Thymus (tissue), 14 donors: ENCODE measurements at places on chromosomes 13 and 19. TPM values are rescaled to one million over a fixed set of nuclear protein-coding genes. Genes with fewer than 3 reads are reported as not detected.

The IRF3 gene
- 83.6 TPM for total RNA-seq

The PPM1N gene
- total RNA-seq, result 4.8 TPM

The COG3 gene
- 24.1 TPM for total RNA-seq

The ZNF98 gene
- 0.24 TPM for total RNA-seq

The LGI4 gene
- 0.52 TPM for total RNA-seq

The PGLYRP1 gene
- total RNA-seq, result 4.3 TPM

The SLC10A2 gene
- total RNA-seq, result under 0.01 TPM

The RASGRP4 gene
- total RNA-seq, result 1.1 TPM

The ZNF226 gene
- 23.9 TPM for total RNA-seq

The FOSB gene
- 6.1 TPM for total RNA-seq

The RPS19 gene
- total RNA-seq, result 3,743 TPM

The VSTM1 gene
- 1.1 TPM for total RNA-seq

The SIGLEC11 gene
- total RNA-seq, result 0.14 TPM

GRCh38 chr13:22561581-22561980 lies 619.2 kb upstream of the SGCG start:
- no peak for DNase-seq

DNA sequence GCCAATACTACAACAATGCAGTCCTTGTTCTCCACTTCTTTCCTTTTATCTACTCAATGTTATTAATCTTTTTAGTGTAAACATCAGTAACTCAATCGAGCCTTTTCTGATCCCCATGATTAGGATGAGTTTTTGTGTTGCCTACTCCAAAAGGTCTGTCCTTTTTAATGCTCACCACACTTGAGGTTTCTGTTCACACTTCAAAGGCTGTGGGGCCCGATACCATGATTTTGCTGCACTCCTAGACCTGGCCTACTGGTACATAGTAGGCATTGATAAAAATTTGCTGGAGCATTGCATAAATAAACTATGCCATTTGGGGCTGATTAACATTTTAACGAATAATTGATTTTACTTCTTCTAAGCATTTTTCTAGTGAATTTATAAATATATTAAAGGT lies 125.4 kb upstream of the KLF12 start:
- no peak for DNase-seq

DNA sequence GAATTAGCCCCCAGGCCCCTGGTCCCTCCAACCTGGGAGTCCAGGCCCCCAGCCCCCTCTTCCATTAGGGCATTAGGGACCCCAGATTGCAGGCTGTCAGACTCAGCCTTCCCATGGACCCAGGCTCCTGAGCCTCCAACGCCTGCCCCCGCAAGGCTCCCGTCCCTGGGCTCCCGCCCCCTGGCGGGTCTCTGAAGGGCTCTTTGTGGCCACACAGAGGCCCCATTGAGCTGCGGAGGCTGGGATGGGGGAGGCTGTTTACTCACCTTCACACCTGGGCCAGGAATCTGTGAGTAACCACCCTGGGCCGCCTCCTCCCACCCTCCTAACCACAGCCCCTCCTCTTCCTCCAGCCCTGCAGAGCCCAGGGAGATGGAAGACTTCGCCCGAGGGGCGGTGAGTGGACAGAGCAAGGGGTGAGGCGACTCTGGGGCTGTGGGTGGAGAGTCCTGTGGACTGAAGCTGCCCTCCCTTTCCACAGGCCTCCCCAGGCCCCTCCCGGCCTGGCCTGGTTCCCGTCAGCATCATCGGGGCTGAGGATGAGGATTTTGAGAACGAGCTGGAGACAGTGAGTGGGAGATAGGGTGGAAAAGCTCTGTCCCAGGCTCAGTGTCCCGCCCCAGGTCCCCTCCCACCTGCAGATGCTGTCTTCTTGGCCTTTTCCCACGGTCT lies 4.9 kb downstream of the ARHGEF1 start:
- DNase-seq, result no peak

- no peak for DNase-seq
Observed at GRCh38 chr13:74056801-74057542, 77.2 kb downstream of the KLF12 start.

DNA sequence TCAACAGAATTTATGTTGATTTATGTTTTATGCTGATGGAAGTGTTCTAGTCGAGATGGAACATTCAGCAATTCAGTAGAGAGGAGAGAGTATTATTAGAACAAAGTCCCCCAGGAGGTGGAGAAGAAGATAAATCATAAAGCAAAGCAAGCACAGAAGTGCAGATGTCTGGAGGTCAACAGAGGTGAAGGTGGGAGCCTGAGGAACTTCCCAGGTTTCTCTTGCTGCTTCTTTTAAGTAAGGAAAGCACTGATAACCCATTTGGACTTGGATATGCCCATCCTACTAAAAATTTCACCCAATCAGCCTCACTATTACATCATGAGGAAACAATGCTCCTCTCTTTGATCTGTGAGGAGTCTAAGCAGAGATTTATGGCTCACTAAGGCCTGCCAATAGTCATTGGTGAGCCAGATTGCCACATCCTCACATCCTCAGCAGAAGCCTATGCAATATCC lies 98.8 kb downstream of the EPSTI1 start:
- no peak for DNase-seq

- no peak for DNase-seq
Observed at GRCh38 chr13:66446413-66446812, 783.7 kb downstream of the PCDH9 start.

- no peak for DNase-seq
Observed at GRCh38 chr19:9673912-9674662, 813 bp downstream of the ZNF562 start.

- DNase-seq, result no peak
Observed at GRCh38 chr19:52735734-52736133, 890 bp upstream of the ZNF611 start.

DNA sequence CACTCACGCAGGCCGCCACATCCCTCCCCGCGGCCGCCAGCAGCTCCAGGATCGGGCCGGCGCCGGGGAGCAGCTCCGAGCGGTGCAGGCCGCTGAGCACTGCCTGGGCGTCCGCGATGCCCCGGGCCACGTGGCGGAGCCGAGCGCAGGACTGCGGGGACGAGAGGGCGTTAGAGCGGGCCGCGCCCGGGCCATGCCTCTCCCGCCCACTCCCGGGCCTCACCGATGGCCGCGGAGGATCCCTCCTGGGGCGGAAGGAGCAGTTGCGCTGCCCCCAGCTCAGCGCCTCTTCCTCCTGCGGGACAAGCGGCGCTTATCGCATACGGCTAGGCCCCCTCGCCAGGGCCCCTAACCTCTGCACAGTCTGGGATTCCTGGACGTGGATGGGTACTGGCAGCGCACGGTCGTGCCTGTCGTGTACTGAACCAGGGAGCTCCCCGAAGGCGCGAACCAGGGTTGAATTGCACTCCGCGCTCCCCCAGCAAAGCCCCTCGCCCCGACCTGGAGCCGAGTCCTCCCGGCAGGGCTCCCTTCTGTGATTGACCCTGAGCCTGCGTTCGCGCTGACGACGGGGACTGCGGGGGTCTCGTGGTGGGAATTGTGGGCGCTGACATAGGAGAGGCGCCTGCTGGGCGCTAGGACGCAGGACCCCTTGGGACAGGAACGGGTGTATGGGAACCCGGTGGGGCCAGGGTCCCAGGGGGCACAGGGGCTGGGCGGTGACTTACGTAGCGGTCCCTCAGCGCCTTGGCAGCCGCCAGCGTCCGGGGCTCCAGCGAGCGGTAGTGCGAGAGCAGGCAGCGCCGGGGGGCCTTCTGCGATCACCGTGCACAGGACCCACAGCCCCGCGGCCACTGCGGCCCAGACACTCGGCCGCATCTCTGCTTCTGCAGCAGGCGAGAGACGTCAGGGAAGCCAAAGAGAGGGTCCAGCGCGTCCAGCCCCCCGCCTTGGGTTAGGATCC lies 673 bp downstream of the IFNL4 start:
- DNase-seq, result no peak

DNA sequence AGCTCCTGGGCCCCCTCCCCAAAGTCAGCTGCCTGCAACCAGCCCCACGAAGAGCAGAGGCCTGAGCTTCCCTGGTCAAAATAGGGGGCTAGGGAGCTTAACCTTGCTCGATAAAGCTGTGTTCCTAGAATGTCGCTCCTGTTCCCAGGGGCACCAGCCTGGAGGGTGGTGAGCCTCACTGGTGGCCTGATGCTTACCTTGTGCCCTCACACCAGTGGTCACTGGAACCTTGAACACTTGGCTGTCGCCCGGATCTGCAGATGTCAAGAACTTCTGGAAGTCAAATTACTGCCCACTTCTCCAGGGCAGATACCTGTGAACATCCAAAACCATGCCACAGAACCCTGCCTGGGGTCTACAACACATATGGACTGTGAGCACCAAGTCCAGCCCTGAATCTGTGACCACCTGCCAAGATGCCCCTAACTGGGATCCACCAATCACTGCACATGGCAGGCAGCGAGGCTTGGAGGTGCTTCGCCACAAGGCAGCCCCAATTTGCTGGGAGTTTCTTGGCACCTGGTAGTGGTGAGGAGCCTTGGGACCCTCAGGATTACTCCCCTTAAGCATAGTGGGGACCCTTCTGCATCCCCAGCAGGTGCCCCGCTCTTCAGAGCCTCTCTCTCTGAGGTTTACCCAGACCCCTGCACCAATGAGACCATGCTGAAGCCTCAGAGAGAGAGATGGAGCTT lies 4.7 kb upstream of the CEACAM5 start:
- DNase-seq, result no peak

- no peak for DNase-seq
Observed at GRCh38 chr19:38063928-38064327, 156.9 kb downstream of the SIPA1L3 start.

DNA sequence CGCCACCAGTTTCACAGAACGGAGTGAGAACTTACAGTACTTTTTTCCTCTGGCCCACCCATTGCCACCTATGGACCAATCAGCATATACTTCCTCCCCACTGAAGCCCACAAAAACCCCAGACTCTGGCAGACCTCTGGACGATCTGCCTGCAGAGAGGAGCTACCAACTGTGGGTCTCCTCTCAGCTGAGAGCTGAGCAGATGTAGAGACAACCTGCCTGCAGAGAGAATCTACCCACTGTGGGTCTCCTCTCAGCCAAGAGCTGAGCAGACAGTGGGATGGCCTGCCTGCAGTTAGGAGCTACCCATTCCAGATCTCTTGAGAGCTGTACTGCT lies 69.7 kb downstream of the PIBF1 start:
- no peak for DNase-seq

GRCh38 chr13:30645629-30646028 lies 27.9 kb downstream of the USPL1 start:
- DNase-seq, result no peak

- DNase-seq, result no peak
Observed at GRCh38 chr19:31107096-31107495, 242.1 kb downstream of the TSHZ3 start.

DNA sequence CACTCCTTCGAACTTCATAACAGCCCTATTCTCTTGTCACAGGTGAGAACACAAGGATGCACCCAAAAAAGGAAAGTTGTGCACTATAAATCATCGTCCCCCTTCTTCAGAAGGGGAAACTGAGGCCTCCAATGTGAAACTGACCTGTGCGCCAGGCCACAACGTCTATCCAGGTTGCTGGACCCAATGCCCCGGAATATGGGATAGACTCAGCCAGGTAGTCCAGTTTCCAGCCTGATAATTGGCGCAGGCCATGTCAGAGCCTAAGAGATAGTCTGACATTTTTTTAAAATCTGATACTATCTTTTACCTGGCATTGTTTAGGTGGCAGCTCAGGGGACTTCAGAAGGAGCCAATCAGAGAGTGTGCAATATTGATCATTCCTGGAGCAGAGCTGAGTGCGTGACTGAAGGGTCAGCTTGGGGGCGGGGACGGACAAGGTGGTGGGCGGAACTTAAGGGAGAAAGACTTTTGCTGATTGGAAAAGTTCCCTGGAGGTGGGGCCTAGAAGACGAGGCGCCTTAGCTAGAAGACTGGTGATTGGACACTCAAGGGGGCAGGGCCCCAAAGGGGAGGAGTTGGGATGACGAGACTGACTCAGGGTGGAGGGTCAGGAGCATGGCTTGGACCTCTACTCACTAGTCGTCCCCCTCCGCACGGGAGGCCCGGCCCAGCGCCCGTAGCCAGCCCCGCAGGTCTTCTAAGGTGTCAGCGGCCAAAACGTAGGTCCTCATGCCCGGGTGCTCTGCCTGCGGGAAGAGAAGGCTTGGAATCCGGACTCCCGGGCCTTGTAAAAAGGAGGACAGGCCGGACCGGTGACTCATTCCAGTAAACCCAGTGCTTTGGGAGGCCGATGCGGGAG lies 8.5 kb downstream of the PLEKHA4 start:
- DNase-seq, result no peak

GRCh38 chr19:41265395-41266153 lies 1.4 kb downstream of the HNRNPUL1 start:
- peak; percentile 32 for DNase-seq

GRCh38 chr13:93339550-93339949 lies 112.9 kb downstream of the GPC6 start:
- no peak for DNase-seq

DNA sequence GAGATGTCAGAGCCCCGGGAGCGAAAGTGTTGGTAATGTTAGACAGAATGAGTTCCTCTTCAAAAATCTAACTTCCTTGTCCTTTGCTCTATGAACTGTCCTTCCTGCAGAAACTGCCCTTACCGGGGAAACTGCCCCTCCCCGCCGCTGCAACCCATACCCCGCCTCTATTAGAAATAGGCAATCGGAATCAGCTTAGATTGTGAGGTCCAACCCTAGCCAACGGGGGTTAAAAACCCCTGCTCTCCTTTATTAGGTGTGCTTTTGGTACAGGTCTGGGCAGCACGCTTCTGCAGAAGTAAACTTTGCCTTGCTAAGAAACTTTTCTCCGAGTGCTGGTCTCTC lies 11.5 kb upstream of the CAPNS1 start:
- no peak for DNase-seq

DNA sequence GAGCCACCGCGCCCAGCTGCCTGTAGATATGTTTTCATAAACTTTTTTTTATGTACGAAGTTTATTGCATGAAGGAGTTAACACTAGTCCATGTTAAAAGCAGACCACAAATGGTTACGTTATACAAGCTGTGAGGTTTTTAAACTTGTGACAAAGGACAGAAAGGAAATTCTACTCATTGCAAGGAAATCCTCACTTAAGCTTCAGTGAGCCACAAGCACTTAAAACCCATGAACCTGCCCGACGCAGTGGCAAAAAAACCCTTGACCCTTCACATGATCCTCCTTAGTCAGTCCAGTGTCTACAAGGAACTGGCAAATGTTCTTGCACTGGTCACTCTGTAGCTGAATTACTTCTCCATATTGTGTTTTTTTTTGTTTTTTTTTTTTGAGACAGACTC lies 4.2 kb downstream of the MPND start:
- no peak for DNase-seq

GRCh38 chr13:24307211-24308067 lies 1.9 kb upstream of the C1QTNF9 start:
- DNase-seq, result no peak

GRCh38 chr13:94784066-94784465 lies 71.7 kb upstream of the SOX21 start:
- DNase-seq, result no peak

GRCh38 chr19:46967578-46968032 lies 52.0 kb upstream of the NPAS1 start:
- no peak for DNase-seq

GRCh38 chr13:113061796-113062425 lies 43.7 kb upstream of the F7 start:
- DNase-seq, result no peak
